ENCODE measurements at places on chromosomes 6 and 20.
A peak's percentile ranks its signal among the peaks of the same experiment; 100 is the strongest.

DNA sequence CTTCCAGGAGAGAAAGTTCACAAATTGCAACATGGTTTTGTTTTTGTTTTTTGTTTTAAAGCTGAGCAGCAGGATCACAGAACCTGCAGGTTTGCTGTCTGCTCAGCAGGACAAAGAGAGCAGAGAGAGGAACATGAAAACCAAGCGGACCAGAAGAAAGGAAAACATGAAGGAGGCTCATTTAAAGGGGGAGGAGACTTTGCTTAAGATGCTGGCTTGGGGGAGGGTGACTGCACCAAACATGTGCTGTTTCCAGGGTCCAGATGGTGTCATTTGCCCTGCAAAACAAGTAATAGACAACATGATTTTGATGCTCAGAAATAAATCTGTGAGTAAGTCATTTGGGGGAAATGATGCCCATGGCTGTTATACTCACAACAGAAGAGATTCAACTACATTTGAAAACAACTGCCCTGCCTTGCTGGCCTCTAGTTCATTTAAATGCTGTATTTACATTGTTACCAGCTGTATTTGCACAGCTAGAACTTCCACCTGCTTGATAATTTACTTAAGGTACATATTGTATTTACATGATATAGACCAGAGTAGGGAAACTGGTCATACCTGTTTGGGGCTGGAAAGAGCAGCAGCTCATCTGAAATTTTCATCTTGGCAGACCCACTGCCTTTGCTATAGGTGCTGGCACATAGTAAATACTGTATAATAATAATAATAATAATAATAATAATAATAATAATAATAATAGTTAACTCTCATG lies 32.2 kb upstream of the CHD6 start:
- DNase-seq = peak; percentile 20

DNA sequence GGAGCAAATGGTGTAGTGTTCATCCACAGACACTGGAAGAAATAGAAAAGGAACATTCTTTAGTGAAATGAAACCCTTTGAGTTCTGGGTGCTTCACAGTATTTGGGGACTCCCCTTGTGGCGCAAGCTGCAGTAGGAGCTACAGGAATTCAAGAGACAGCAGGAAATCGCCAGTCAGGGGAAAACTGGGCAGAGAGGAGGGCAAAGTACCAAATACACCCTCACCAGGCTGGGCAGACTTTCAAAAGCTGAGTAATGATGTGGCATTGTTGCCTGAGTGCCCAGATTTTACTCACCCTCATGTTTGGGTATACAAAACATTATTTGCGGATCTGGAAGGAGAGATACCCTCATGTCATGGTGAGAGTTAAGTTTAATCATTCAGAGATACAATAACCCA lies 97.9 kb downstream of the SOD2 start:
- peak; percentile 65 for DNase-seq

DNA sequence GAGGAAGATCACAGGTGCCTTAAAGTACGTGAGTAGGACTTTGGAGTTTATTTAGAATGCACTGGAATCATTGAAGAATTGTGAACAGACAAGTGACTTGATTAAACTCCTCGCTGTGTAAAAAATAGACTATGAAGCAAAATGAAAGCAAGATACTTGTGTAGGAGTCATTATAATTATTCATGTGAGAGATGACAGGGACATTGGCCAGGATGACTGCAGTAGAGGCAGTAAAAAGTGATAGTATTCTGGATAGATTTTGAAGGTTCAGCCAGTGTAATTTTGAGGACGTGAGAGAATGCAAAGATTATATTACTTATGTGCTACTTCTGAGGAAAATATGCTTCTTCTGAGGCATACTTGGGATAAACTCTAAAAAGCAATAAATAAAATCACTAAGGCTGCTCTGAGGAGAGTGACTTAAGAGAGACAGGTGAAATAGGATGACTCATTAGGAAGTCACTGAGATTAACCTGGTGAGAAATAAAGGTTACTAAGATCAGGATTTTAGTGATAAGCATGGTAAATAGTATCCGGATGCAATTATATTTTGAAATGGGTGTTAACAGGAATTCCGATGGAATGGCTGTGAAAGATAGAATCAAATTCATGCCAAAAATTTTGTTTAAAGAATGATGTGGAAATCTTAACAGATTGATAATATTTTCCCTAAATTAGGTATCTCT lies 202.0 kb downstream of the CENPW start:
- DNase-seq = peak; percentile 14

- DNase-seq = no peak
Measured at GRCh38 chr6:127366282-127367022, 23.0 kb upstream of the ECHDC1 start.

GRCh38 chr20:39069976-39070375 lies 107.8 kb downstream of the DHX35 start:
- DNase-seq = no peak

Measured in Ammon's horn (tissue), 1 donor.